Activated CD8-positive, alpha-beta memory T cell treated with anti-CD3 and anti-CD28 coated beads for 4 hours (primary cell): ENCODE measurements at places on chromosomes 3 and 15.

DNA sequence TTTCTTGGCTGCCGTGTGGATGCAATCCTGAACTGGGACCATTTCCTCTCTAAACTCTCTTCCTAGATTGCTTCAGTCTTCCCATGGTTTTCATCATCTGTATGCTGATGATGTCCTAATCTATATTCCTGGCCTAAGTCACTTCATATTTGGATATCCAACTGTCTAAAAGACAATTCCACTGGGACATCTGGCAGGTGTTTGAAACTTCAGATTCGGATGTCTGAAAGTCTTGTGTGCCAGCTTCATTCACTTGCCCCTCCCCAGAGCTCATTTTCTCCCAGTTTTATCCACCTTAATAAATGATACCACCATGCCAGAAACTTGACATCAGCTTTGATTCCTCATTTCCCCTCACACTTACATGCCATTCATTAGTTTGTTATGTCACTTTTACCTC lies 134.9 kb upstream of the PTX3 start:
- DNase-seq = no peak

- DNase-seq = no peak
These were observed 150.9 kb upstream of the IL12A start for GRCh38 chr3:159837725-159838124.

DNA sequence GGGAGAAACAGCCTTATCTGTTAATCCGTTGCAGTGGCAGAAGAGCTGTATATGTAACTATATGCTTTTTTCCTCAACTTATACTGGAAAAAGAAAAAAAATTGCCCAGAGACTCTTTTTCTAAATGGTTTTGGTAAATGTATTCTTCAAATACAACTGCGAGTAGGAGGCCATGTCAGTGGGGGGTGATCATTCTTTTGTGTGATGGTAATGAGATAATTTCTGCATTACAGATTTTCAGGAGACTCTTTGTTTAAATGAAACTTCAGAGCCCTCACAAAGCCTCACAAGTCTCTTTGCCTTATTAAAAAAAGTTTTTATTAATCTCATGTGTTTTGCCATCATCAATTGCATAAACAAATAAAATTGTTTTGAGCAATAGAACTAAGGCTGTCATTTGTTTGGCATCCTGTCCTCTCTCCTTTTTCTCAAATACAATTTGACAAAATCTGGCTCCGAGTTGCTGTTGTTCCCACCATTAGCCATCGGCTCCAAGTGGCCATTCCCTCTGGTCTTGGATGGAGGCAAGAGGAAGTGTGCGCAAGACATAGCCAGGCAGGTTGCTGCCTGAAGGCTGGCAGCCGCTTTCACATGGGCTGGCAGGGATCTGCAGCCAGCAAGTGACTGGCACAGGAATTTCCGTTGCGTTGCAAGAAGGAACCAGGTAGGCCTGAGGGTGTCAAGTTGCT lies 116.7 kb downstream of the FNDC3B start:
- no peak for DNase-seq

GRCh38 chr3:46607603-46608028 lies 4.7 kb upstream of the FAM240A start:
- no peak for DNase-seq

DNA sequence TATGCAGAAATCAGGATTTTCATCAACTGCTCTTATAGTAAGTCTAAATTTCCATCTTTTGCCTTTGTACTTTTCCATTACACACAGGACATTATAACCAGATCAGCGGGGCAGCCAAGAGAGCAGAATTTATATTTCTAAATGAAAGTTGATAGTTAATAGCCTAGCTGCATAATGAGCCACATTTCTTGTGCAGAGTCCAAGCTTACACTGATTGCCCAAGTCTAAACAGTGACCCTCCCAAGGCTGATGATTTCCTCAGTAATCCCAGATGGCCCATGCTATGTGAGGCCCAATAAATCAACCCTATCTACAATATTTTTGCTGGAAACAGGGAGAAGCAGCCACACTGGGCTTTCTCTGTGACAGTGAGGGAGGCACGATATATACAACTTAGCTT lies 475.8 kb upstream of the KCNMB2 start:
- no peak for DNase-seq
